ENCODE measurements at places on chromosomes 12 and 14.

DNA sequence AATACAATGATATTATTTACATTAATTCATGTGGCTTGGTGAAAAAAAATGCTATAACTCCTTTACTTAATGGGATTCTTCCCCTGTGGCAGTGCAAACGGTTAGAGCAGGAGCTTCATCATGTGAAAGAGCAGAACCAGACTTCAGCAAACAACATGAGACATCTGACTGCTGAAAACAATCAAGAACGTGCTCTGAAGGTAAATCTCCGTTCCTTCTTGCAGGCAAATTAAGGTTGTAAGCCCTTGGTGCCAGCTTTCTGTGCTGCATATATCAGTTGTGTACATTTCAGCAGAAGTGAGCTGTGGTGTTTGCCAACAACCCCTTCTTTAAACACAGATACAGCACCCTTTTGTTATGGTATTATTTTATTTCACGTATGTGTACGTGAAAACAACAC is 171.7 kb downstream of the MIPOL1 start:
- DNase-seq = no peak

DNA sequence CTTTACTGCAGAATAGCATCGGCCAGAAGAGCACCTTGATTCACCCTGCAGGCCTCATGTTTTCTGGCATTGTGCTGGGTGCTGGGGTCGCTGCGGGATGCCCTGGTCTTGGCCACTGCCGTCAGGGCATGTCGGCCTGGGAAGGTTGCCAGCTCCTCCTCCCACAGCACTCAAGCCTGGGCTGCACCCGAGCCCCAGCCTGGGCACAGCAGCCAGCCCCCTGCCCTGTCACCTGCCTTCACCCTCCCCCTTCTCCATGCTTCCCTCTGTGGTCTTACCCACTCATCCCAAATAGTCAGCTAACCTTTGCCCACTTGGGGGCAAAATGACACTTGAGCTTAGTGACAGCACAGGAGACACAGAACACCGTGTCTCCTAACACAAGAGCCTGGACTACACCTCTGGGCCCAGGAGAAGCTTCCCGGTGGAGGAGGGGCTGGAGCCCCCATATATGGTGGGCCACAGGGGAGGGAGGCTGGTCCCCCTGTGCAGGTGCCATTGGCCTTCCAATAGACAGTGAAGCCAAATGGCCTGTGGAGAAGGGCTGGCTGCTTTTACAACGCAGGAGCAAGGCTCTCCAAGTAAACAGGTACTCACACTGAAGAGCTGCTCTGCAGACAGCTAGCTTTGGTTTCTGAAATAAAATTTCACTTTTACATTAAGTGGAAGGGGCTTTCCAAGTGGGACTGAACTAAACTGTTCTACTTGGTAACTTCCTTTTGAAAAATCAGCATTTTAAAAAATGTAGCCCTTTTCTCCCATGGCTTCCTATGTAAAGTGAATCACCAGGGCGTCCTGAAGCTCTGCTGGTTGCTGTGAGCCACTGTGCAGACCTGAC is 51.2 kb upstream of the AMN start:
- DNase-seq = no peak

- DNase-seq = no peak
Measured at GRCh38 chr12:21379218-21379617, 6.5 kb downstream of the IAPP start.

- DNase-seq = peak; percentile 89
Measured at GRCh38 chr14:68628605-68629310, 164.1 kb downstream of the ZFP36L1 start.

GRCh38 chr14:67943947-67944346 is 124.4 kb downstream of the RAD51B start:
- peak; percentile 61 for DNase-seq

DNA sequence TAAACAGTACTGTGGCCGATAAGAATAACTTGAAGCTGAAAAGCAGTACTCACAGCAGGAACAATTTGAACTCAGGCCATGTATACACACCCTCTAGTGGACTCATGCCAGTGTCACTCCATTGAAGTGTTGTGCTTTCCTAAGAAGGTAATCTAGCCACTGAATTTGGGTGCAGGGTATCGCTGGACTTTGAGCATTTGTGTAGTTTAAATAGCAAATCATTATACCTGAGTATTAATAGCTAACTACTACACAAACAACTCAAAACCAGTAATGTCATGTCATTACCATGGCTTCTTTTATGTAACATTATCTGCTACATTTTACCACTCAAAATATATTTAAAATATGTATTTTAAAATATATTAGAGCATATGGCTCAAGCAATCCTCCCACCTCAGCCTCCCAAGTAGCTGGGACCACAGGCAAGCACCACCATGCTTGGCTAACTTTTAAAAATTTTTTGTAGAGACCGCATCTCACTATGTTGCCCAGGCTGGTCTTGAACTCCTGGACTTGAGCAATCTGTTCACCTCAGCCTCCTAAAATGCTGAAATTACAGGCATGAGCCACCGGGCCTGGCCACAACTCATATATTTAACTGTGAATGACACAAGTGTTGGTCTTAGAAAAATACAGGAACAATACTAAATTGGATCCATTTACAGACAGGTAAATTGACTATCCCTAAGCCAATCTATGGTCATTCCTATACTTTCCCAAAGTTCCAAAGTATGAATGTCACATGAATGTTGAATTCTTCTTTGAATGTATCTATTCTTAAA is 25.6 kb upstream of the ARID4A start:
- no peak for DNase-seq

- DNase-seq = no peak
Measured at GRCh38 chr12:53624956-53625355, 1.2 kb downstream of the ATF7 start.

- DNase-seq = peak; percentile 57
Measured at GRCh38 chr12:63064080-63064479, 86.9 kb downstream of the AVPR1A start.

GRCh38 chr14:25001601-25002000 is 48.3 kb downstream of the STXBP6 start:
- no peak for DNase-seq

GRCh38 chr14:72598306-72598705 is 295.6 kb downstream of the DPF3 start:
- no peak for DNase-seq

DNA sequence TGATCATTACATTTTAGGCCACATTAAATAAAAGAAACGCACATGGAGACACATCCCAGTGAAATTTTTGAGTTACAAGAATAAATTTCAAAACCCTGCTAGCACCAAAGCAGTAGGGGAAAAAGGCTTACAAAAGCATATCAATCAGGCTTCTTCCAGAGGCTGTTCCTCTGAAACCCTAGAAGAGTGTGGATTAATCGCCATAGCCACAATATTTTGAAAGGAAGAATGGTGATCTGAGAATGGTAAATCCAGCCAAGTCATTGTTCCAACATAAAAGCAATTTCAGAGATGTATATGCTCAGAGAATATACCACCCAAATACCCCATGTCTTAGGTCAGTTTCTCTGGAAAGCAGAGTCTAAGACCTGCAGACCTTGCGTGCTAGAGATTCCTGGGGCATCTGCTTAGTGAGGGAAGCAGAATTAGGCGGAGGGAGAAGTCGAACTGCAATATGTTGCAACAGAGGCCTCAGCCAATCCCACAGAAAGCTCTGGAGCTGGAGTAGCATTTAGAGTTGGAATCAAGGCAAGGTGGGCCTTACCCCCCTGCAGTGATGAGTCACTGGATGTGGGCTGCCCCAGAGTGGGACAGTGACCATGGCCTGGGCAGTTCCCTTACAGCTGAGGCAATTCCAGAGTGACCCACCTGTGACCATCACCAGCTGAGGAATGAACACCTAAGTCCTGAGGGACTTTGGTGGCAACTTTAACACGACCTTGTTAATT is 125.2 kb downstream of the NTF3 start:
- DNase-seq = no peak

DNA sequence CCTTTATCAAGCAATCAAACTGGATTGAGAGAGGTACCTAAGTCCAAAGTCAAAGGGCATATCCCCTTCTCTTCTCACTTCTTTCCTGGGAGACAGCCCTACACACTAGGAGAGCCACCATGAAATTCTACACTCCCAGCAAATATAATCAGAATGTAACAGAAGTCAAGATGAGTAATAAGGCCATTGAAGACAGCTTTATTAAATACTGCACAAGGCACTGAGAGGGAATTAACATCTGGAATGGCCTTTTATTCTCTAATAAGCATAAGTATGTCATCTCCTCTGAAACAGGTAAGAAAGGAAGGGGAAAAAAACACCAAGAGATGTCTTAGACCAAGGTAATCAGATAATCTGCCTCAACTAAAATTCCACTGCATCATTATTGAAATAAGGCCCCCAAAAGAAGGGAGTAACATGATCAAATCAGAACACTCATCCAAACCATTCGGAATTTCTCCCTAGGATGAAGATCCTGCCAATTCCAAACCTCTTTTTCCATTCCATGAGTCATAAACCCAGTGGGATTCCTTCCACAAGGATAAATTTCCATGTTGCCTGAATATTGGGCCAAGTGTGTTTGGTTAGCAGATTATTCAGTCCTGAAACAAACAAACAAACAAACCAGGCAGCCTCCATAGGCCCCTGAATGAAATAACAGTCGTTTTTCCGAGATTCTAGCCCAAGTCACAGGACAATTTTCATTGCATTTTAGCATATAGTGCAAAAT is 19.9 kb downstream of the SLC35F4 start:
- DNase-seq = no peak

DNA sequence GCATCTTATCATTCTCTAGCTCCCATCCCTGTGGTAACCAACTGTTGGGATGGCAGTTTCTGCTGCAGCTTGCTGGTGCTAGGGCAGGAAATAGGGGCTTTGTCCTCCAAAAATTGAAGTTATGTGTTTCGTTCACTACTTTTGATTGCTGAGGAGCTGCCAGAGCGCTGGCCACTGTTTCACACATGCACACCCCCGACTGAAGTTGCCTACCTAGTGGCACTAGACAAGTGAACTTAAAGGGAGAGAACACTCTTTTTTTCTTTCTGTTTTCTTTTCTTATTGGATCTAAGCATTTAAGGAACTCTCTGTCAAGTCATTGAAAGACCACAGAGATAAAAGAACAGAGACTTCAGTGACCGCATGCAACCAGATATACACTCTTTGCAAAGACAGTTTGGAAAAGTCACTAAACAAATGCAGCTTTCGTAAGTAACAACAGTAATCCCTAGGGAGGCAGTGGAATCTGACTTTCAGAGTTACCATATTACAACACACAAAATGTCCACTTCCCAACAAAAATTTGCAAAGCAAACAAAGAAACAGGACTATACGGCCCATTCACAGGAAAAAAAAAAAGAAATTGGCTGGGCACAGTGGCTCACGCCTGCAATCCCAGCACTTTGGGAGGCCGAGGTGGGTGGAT is 12.0 kb downstream of the TFCP2 start:
- DNase-seq = no peak

GRCh38 chr12:93348575-93349435 is 28.9 kb upstream of the NUDT4 start:
- DNase-seq = no peak

DNA sequence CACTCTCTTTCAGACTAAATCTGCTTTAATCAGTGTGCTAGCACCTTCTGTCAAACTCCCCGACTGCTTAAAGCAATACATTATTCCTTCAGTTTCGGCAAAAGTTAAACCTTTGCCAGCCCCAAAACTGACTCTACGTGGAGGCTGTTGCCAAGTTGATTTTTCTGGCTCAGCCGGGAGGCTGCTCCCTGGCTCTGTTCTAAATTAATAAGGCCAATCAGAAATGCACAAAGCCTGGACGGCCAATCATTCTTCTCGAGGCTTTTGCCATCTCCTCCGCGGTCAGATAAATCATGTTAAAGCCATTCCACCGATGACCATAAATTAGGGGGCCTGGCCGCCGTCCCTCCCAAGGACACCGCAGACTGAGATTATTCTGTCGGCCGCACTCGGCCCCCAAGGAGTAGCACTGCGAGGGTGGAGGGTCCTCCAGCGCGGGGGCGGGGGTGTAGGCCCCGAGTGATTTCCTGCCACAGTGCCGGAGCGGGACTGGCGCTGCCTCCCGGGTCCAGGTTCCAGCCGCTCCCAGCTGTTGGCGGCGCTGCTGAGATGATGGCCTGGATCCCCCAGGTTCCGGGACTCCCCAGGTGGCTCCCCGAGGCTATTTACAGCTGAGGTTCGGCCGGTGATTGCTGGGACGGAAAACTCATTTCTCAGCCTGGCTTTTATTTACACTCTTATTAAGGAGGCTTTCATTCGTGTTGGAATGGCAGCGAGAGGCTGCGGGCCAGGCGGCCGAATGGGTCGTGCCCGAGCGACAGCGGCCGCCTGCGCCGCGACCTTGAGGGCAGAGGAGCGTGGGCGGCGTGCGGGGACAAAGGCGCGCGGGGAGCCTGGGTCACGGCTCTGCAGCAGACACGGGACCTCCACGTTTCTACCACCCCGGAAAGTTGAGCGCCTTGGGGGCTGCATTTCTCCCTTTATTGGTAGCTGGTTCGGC is 165.1 kb downstream of the MON2 start:
- DNase-seq = no peak

DNA sequence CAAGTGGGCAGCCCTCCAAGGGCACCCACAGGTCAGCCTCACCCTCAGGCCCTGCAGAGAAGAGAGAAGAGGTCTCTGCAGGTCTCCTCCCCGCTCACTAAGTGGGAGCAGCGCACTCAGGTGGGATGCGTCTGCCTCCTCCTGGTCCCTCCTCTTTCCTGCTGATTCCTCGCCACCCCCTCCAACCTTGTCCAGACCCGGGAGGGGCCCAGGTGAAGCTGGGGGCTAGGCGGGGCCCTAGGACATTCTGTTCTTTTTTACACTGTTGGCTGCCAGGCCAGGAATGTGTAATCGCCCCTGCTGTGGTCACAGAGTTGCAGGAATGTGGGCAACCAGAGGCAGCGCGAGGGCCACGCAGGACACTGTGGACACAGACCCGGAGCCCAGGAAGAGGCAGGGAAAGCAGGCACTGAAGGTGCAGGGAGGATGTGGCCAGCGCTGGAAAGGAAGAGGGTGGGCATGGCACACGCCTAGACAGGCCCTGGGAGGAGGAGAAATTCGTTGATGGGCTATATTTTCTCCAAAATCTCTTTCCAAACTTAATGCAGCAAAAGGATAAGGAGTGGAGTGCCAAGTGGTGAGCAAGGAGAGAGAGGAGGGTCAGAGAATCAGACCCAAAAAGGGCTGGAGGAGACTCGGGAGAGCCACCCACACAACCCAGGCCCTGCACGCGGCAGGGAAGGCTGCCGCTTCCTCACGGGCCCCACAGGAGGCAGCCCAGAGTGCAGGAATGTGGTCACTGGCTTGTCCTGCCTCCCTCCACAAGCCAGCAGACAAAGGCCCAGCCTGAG is 911 bp upstream of the SCNN1A start:
- no peak for DNase-seq

DNA sequence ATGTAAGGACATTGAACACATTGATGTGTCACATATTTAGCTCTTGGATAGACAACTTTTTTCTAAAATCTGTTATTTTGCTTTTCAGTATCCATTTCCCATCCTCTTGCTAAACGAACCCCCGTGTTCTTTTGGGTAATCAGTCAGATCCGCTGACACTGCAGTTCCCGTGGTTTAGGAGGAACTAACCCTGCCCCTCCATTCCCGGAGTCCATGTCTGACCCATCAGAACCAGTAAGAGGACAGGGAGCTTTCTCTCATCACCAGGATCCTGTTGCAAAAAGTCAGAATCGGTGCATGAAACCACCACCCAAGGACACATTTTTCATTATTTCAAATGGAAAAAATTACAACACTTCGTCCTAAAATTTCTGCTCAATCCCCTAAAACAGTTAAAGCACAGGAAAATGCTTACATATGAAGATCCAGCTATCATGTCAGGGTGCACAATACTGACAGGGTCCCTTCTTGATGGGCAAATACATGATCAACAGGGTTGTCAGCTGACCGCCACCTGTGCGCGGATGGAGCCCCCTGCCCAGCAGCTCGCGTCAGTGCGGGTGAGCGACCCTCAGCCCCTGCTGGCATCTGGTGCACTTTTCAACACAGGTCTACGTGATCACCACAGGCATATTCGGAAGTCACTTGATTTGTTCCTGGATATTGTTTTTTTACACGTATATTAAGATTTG is 276.8 kb downstream of the ADGRD1 start:
- DNase-seq = no peak

Data from trophoblast cell (in vitro differentiated cells and primary cell).